ENCODE measurements at places on chromosomes 16 and 17. TPM values are rescaled to one million over a fixed set of nuclear protein-coding genes. Genes with fewer than 3 reads are reported as not detected.
A peak's percentile ranks its signal among the peaks of the same experiment; 100 is the strongest.

The ARL5C gene
- not detected for total RNA-seq

The GCGR gene
- not detected for total RNA-seq

GRCh38 chr17:50966163-50966666 is 100.1 kb upstream of the TOB1 start:
- DNase-seq, result no peak

DNA sequence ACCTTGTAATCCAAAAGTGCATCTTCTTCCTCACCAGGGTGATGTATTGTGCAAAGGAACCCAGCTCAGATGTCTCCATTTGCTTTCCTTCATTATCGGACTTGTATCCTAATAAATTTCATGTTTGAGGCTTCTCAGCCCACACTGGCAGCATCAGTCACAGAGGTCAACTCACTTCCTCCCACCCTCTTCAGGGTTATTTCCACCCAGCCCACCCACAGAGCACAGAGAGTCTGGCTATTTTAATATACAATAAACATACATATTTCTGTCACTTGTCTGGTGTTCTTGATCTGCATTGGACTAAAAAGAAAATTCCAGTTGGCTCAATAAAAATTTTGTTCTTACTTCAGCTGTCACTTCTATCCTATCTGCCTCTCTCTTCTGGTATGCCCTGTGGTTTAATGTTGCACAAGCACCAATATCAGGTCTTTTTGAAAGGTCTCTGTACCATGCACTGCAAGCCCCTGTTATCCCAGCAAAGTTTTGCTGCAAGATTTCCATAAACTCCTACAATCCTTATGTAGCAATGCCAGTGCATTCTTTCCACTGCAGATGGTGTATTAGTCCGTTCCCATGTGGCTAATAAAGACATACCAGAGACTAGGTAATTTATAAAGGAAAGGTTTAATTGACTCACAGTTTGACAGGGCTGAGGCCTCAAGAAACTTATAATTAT is 201.8 kb downstream of the CDH11 start:
- no peak for DNase-seq

DNA sequence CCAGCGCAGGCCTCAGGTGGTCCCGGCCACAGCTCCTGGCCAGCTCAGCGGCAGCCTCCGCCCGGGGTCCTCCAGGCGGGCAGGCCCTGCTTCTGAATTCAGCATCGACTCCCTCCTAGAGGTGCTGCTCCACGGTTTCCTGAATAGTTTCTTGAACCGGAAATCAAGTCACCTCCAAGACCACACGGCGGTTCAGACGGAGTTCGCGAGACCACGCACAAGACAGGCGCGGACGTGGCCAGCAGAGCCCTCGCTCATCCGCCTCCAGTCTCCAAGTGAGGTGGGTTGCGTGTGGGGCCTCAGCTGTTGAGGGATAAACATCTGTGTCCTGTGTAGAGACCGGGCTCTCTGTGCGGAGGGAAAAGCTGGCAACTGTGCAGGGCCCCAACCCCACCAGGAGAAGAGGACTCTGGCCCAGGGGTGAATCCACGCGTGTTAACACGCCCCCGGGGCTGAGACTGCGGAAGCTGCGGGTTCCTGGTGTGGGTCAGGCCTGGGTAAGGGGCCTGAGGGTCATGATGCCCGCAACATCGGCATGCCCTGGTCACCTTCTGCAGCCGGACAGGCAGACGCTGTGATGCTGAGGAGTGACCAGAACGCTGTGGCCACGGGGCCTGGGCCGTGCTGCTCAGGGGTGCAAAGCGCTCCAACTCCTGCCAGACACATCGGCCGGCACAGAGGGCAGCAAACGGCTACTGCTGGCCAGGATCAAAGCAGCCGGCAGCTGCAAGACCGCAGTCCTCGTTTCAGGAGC is 55.0 kb upstream of the METRNL start:
- no peak for DNase-seq

- peak; percentile 99 for DNase-seq
These were observed 772 bp downstream of the CHD3 start for GRCh38 chr17:7889166-7889955.

The DLX3 gene
- total RNA-seq, result not detected

The MAF gene
- 18.8 TPM for total RNA-seq

- no peak for DNase-seq
These were observed 5.6 kb upstream of the HOXB4 start for GRCh38 chr17:48583708-48584222.

The ERAL1 gene
- total RNA-seq, result 34.1 TPM
